Fibroblast of skin of back (primary cell): ENCODE measurements at places on chromosomes 2 and 18.

DNA sequence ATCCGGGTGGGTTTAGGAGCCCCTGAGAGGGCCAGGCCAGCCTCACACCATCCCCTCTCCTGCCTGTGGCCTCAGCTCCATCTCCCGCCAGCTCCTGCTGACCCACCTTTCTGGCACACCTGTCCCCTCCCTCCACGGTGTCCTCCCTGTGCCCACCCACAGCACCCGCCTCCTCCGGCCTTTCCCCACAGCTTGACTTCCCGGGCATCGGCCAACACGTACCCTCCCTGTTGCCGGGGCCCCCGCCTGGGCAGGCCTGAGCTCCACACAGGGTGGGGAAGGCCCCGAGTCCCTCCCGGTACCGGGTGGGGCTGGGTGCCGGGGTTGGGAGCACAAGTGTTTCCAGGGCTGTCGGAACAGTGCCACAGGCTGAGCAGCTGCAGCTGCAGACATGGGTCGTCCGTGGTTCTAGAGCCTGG lies 6.5 kb downstream of the GPC1 start:
- DNase-seq: no peak

DNA sequence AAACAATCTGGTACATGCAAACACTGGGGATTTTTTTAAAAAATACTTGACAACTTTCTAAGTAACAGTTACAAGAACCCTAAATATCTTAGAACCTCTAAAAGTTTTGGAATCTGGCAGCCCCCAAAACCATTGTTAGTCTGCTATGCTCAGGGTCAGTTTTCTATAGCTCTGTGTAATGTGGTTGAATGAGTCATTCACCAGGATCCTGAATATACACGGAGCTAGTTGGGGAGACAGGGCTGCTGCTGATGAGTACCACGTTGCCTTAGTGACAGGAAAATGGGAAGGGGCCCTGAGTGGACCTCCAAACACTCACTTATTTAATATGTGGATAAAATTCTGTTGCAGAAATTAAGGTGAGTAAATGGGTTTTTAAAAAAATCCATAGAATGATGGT lies 36.9 kb upstream of the TANC1 start:
- peak; percentile 84 for DNase-seq

- DNase-seq: peak; percentile 97
Measured at GRCh38 chr2:144015655-144016245, 504.2 kb downstream of the ZEB2 start.

DNA sequence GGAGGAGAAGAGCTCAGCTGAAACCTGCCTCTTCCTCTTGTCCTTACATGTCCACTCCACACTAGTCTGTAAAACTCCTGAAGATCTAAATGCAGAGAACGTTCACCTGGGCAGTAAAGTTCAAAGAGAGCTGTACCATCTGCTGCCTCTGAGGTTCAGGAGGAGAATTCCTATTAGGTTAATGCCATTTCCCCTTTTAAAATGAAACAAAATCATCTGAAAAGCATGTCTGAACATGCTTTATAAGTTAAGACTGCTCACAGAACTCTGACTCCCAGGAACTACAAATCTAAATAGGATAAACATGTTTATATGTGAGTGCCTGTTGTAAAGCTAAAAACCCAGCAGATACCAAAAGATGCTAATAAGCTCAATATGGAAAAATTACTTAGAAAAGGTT lies 164.4 kb downstream of the AFF3 start:
- no peak for DNase-seq

DNA sequence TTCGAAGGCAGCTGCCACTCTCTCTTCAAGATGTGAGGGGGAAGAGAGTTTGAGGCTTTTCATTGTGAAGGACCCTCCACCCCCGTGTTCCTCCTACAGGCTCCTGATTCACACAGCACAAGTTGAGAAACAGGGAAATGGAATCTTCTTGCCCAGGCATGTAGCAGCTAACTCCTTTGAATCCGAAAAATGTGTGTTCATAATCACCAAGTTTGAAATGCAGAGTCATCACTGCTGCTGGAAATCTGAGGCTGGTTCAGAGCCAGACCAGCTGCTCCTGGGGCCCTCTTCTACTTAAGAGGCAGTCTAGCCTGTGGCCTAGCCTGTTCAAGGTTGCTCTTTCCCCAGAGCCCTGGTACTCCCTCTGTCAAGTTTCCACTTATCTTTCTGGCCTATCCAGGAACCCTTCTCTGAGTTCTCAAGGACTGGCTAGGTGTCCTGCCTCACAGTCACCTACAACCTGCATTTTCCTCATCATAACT lies 166.4 kb downstream of the TMEM247 start:
- DNase-seq: peak; percentile 85

DNA sequence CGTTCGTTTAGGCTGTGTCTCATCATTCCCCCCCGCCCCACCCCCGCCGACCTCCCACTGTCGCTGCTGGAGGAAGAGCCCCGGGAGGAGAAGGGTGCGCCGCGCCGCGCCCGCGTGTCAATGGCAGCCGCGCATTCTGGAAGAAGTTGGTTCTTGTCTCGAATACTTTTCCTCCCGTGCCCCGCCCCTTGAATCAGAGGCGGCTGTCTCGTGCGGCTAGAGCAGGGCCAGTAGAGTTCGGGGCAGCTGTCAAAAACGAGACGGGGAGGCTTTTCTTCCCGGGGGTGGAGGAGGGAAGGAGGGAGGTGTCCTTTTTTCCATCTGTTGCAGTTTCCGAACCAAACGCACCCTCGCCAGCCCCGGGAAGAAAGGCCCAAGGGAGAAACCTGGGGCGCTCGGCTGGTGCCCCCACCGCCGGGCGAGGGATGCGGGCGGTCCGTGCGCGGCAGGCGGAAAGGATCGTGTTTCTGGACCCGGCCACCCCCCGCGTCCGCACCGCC lies 410 bp upstream of the TGIF1 start:
- peak; percentile 95 for DNase-seq

- no peak for DNase-seq
Measured at GRCh38 chr2:241641631-241642030, 4.1 kb downstream of the ATG4B start.

GRCh38 chr2:45892425-45892745 lies 240.9 kb downstream of the PRKCE start:
- DNase-seq: no peak

DNA sequence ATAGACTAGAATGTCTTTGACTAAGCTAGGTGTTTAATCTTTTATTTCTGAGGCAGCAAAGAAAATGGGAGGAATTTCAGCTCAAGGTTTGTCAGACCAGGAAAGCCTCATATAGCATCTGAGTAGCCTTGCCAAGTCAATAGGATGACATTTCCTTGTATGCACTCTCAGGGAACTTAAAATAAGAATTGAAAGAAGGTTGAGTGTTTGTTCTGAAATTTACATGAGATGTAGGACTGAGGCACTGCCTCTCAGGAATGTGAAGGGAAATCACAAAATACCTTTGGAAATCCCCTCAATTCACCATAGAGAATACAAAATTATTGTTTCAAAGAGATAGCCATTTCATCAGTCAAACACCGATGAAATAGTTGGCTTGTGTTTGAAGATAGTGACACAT lies 392.0 kb upstream of the NRP2 start:
- DNase-seq: no peak

DNA sequence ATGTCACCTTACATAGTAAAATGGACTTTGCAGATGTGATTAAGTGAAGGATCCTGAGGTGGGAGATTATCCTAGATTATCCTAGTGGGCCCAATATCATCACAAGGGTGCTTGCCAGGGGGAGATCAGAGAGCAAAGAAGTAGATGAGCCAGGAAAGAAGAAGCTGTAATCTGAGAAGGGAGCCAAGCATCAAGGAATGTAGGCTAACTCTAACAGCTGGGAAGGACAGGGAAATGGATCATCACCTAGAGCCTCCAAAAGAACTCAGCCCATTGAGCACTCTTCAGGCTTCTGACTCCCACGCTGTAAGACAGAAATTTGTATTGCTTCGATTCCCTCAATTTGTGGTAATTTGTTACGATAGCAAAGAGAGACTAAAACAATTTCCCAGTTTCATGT lies 309.9 kb downstream of the LRP1B start:
- DNase-seq: no peak

- no peak for DNase-seq
Measured at GRCh38 chr2:9650119-9650821, 19.5 kb upstream of the YWHAQ start.

DNA sequence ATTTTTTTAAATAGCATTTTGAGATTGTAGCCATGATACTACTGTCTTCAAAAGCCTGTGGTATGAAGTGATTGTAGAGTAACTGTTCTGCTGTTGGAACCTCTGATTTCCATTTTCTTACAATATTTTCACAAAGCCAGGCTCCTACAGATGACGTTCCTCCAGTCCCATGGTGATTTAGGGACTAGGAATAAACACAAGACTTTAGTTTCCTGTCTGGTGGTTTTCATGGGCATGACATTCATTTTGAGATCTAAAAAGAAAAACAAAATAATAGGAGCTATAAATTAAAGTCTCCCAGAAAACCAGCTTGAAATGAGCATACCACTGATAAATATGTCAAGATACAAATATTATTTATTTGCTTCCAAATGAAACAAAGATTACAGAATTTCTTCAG lies 1223.5 kb upstream of the CELF4 start:
- DNase-seq: no peak

DNA sequence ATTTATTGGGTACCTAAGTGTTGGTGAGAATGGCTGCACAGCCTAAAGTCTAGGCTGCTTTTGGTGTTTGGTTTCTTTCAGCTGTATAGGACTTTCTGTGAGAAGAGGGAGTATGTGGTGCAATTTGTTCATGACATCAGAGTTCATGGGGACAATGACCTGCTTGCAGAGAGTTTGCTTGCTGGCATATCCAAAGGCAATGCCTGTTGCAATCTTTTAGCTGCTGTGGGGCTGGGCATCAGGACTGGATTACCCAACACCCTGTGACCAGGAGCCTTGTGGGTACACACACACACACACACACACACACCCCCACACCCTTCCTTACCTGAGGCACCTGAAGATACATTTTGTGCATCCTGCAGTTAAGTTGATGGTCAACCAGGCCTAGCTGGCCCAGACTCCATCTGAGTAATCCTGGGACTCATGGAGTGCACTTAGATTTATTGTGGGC lies 68.4 kb downstream of the LIPG start:
- no peak for DNase-seq

- peak; percentile 73 for DNase-seq
Measured at GRCh38 chr18:22470248-22471235, 52.8 kb upstream of the CTAGE1 start.

DNA sequence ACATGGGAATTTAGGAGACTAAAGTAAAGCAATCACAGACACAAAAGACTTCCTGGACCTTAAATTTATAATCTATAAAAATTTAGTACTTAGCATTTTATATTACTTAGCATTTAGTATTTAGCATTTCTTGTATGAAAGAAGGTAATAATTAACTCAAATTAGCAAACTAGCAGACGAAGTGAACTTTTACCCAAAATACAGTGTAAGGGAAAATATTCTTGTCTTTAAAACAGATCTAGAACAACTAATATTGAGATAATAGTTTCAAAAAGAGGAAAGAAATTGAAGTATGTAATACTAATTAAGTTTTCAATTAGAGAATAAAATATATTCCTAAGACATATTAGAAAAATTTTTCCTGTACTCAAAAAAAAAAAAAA lies 134.5 kb upstream of the ZNF804A start:
- DNase-seq: no peak

DNA sequence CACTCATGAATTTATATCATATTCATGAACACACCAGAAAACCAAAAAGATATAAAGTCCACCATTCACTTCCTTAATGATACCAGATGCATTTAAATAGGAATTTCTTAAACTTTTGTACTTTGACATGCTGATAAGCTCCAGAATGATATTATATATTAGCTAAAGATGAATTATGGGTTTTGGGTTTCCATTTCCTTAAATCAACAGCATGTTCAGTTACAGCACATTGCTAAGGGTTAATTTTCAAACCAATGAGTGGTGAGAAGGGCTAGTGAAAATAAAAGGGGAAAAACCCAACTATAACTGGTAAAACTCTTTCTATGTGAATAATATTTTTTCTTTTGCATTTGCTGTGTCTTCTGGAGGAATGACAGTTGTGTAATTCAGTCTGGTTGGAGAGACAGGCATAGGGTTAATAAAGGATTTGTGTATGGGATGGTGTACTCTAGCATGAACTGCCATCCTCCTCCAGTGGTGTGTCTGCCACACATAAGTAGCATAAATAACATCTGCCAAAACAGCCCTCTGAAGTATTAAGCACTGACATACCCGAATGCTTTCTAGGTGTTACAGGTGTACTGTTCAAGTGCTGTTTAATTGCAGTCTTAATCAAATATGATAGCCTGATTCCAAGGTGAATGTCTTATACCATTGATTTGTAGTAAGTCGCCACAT lies 19.3 kb upstream of the CPS1 start:
- no peak for DNase-seq

DNA sequence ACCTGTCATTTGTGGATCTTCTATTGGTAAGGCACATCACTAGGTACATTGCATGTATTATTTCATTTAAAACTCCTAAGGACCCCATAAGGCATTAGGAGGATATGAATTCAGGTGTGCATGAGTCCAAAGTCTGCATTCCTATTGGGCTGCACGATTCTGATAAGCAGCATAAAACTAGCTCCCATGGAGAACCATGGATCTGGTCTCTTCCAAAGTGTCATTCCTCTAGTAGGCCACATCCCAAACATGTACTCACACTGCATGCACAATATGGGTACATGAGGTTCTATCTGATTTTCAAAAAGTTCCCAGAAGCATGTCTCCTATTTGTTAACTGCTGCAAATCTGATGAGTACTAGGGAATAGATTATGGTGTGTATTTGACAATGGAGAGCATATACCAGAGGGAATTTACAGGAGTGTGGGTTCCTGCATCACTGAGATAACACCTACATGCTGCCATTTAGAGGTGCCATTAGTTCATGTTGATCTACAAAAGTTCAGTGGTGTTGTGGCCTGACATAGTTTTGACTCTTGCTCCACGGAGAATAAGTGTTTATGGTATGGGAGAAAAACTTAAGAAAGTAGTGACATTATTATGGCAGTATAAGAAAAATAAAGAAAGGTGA lies 11.3 kb downstream of the CYTIP start:
- no peak for DNase-seq

GRCh38 chr2:231614559-231615057 lies 21.9 kb downstream of the TEX44 start:
- no peak for DNase-seq
